Daoy (cell line): ENCODE measurements at places on chromosomes 7 and 10. TPM values are rescaled to one million over a fixed set of nuclear protein-coding genes. Genes with fewer than 3 reads are reported as not detected.
A peak's percentile ranks its signal among the peaks of the same experiment; 100 is the strongest.

A1CF gene
- total RNA-seq = under 0.01 TPM in 1 of 2 replicates, not detected in the other

KMT2C gene
- 10.4 and 22.3 TPM in 2 replicates for total RNA-seq

DNA sequence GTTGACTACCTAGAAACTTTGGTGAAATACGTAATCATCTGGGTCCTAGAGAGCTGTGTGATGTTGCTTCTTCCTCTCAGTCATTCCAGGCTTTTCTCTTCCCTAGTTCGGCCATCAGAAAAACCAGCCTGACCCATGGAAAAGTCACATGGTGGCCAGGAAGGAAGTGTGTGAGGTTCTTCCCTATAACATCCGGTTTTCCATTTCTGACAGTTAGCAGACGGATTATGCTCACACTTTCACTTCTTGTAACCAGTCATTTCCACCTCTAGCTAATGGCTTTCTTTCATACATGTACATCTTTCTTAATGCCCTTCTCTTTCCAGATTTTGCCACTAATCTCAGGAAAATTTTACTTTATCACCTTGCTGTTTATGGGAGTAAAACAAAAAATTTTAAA is 110.0 kb upstream of the GLCCI1 start:
- DNase-seq = no peak

- peak; percentile 25 for DNase-seq
Observed at GRCh38 chr7:113796557-113796956, 122.3 kb downstream of the PPP1R3A start.

DNA sequence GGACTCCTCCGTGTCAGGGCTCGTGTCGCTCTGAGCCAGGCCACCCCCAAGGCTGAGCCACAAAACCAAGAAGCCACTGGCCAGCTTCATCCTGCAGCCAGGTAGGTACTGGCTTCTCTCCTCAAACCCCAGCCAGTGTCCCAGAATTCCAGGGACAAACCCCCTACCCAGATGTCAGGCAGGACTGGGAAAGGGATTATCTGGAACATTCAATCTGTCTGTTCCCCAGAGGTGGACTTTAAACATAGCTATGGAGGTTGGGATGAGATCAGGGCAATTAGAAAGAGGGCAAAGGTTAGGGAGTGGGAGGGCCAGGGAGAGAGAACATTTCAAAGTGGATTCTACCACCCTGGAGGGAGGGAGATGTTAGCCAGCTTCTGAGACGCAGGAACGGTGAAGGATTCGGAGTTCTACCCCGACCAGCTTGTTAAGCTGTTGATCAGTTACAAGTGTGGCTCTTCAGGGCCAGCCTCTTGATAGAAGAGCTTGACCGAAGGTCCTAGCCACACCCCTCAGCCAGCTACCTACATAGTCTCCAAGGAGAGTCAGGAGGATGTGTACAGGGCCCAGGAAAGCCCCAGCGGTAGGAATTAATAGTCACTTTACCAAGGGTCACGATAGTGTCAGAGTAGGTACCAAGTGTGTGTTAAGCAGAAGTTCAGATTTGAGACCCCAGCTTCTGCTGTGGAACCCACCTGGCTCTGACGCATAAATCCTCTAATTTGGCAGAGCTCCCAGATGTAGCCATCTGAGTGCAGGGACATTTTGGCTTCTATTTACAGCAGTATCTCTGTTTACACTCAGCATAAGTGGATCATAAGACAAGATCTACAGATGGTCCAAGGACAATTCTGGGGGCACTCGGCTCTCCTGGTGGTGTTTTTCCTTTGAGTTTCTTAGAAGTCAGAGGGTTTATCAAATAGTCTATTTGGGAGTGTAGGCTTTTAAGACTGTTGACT is at the start of gene PLA2G12B:
Gene PLA2G12B, minus strand, starts transcription at position 211 of the 959 bp plus-strand sequence. Its CDS starts 121 bp downstream, at position 90.
- DNase-seq = no peak

DNA sequence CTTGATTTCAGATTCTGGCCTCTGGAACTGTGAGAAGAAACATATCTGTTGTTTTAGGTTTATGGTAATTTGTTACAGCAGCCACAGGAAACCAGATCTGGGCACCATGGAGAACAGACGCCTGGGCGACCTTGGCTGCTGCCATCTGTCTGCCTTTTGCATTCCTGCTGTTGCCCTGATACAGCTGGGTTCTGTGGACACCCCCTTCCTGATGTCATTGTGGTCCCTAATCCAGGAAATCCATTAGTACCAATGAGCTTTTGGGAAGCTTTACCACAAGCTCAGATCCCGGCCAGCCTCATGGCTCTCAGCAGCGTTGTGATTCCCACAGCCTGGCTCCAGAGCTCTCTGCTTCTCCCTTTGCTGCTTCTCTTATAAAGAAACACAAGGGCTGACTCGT is 174.2 kb upstream of the NPS start:
- no peak for DNase-seq

DNA sequence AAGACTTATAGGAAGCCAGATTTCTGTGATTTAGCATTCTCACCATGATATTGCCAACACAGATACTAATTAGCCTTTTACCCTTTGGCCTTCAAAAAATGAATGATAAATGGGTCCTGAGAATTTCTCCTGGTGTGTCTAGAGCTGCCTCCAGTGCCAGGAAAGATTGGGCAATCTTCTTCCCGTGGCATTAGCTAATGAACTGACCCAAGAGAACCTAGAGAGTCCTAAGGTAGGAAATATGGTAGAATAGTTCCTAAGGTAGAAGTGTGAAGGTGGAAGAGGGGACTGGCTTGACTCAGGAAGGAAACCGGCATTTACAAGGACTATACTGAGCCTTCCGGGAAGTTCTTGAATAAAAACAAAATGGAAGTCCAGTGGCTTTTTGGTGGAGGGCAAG is 133.1 kb downstream of the GFRA1 start:
- DNase-seq = no peak

GRCh38 chr7:128071376-128071775 is 40.1 kb upstream of the LRRC4 start:
- no peak for DNase-seq
